ENCODE measurements at places on chromosomes 7 and 10. TPM values are rescaled to one million over a fixed set of nuclear protein-coding genes. Genes with fewer than 3 reads are reported as not detected.

DNA sequence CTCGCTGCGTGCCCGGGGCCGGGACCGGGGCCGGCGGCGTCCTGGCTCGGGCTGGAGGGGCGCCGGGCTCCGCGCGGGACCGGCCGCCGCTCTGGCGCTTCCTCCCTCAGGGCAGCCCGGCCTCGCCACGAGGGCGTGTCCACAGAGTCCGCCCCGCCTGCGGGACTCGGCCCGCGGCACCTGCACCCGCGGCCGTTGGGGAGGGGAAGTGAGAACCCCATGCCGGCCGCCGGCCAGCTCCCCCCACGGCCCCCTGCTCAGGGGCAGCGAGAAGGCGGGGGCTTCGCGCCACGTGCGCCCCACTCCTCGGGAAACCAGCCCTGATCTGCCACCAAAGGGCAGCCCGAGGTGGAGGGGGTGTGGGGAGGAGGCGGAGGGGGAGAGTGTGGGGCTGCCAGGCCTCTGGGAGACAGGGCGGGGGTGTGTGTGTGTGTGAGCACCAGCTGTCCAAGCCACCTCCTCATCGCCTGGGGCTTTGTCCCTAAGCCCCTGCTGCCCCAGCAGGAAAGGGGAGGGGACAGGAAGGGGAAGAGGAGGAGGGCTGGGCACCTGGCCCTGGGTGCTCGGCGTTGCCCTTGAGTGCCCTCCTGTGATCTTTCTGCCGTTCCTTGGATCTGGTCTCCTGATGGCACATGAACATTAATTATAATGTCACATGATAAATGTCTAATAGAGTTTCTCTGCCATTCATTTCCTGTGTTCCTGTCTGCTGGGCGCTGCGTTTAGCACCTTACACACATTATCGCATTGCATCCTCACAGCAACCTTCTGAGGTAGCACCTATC, at the start of gene PIK3AP1:
Gene PIK3AP1 (minus strand): TSS at position 93 of the 785 bp plus-strand sequence. CDS start 120 bp downstream, outside the sequence.
- DNase-seq = peak; percentile 55

DNA sequence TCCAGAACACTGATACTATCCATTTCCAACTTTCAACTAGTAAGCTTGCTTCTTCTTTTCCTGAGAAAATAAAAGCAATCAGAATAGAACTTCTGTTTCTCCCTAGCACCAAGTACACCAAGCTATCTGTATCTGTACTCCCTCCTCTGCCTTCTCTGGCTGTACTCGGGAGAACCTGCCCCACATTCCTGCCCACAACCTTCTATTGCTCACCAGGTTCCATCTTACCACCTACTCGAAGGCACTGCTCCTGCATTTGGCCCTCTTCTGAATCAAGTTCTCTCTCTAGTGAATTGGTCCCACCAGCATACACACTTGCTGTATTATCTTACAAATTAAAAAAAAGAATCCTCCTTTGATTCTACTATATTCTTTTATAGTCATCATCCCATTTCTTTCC, 169.6 kb upstream of the PTN start:
- no peak for DNase-seq

- no peak for DNase-seq
Observed at GRCh38 chr10:45585131-45585530, 87.4 kb downstream of the ZFAND4 start.

CALY gene
- 0.18 TPM for polyA plus RNA-seq

GRCh38 chr7:137096607-137097006, 228.2 kb downstream of the CHRM2 start:
- no peak for DNase-seq

CNPY1 gene
- not detected for polyA plus RNA-seq

DNA sequence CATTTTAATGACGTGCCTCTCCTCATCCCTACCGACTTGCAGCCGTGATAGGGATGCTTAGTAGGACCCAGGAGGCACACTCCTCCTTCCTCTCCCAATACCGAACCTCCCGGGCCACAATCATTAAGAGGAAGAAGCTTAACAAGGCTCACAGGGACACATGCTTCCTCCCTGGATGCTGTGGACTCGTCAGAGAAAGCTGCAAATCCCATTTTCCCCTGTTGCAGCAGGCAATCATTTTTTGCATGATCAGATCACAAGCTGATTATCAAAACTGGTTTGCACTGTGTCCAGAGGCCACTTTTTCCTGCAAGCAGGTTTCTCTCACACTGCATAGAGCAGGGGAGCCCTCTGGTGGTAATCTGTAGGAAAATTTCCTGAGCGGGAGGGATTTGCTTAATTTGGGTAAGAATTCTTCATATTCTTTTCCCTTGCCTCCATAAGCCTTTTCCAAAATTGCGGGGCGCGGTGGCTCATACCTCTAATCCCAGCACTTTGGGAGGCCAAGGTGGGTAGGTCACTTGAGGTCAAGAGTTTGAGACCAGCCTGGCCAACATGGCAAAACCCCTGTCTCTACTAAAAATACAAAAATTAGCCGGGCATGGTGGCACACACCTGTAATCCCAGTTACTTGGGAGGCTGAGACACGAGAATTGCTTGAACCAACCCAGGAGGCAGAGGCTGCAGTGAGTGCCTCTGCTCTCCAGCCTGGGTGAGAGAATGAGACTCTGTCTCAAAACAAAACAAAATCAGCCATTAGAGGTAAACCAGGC, 16.1 kb upstream of the LAMB4 start:
- DNase-seq = peak; percentile 42

DNA sequence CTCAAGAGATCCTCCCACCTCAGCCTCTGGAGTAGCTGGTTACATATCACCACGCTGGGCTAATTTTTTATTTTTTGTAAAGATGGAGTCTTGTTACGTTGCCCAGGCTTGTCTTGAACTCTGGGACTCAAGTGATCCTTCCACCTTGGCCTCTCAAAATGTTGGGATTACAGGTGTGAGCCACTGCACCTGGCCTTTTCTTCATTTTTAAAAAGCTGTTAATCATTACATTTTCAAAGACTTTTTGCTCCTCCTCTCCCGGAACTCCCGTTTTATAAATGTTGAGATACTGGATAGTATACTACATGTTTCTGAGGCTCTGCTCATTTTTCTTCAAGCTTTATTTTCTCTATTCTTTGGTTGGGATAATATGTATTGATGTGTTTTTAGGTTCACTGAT, 16.4 kb downstream of the AOAH start:
- DNase-seq = no peak

ADAM22 gene
- polyA plus RNA-seq = 0.57 TPM

PRLHR gene
- not detected for polyA plus RNA-seq

DNA sequence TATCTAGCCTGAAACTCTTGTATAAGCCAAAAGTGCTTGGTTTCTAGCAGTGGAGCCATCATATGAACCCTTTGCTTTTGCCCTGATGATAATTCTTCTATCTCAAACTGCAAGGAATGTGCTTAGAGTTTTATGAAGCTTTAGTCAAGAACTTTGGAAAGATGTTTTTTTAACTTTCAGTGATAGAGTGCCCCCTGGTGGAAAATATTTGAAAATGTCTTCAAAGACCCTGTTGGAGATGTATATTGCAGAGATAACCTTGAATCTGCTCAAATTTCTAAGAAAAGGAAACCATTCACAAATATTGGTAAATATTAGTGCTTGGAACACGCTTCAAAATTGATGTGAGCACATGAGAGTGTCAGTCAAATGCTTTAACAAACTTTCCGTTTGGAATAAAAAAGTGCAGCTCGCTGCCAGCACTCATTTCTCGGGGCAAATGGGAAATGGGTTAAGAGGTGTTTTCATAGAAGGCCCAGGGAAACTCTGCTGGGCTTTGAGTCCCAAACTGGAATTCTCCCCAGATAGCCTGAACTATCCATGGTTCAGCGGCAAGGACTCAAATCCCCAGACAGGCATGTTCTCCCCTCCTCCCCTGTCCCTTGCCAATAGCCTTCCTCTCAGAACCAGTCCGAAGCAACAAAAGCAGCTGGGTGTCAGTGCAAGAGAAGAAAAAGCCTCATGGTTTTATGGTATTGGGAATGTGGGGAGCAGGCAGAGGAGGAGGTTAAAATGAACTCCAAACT, 129.3 kb downstream of the MYOF start:
- no peak for DNase-seq

DNA sequence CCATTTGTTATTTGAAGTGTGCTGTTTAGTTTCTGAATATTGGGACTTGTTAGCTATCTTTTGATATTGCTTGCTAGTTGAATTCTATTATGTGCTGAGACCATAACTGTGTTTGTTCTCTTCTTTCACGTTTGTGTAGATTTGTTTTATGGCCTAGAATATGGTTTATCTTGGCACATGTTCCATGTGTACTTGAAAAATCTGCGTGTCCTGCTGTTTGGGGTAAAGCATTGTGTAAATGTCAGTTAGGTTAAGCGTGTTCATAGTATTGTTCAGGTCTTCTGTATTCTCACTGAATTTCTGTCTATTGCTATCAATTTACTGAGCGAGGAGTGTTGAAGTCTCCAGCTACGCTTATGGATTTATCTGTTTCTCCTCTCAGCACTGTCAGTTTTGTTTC, 19.4 kb downstream of the MMP21 start:
- no peak for DNase-seq

DDC gene
- 0.41 TPM for polyA plus RNA-seq

DNA sequence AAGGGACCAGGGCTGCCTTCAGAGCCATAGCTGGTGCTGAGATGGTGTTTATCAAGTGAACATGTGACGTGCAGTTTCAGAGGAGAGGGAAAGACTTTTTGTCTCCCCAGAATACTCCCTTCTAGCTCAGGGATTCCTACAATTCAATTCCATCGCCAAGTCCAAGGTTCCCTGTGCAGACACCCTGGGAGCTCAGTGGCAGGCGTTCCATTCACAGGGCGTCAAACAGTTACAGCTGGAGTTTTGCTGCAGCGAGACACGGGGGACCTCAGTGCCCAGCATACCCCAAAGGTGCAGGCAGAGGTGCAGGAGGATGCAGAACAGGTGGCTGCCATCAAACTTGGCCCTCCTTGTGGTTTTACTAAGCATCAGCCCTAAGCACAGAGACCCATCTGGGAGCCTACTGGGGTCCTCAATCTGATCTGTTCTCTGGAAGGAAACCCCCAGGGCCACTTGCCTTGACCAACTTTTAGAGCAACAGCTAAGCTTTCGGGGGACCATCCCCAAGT, 846 bp upstream of the CALML5 start:
- DNase-seq = peak; percentile 6

EN2 gene
- 0.16 TPM for polyA plus RNA-seq

MYPN gene
- polyA plus RNA-seq = 27.2 TPM

C10orf105 gene
- polyA plus RNA-seq = 0.09 TPM

DNA sequence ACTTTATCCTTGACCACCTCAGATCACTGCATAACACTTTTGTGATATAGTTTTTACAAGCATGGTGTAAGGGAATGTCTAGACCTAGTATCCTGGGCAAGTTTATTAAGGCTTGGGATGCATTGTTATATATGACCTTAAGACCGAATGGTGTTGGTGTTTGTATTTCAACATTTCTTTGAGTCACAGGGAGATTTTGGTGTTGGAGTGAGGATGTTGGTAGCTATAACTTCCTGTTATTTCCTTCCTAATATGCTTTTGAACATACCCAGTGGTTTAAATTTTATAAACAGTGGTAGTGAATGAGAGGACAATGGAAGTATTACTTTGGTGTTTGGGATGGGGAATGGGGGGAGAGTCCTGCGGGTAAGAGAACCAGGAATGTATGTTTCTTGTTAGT, 2.6 kb downstream of the EXOC4 start:
- DNase-seq = no peak

- no peak for DNase-seq
Observed at GRCh38 chr10:99370993-99371392, 41.8 kb downstream of the CNNM1 start.

- no peak for DNase-seq
Observed at GRCh38 chr10:97915346-97916131, 65.9 kb downstream of the GOLGA7B start.

GRCh38 chr7:101077303-101078086, 7.8 kb upstream of the TRIM56 start:
- DNase-seq = peak; percentile 80

LRRD1 gene
- not detected for polyA plus RNA-seq

All from right cardiac atrium (tissue), 5 donors.